ENCODE measurements at places on chromosomes 1 and 21. TPM values are rescaled to one million over a fixed set of nuclear protein-coding genes. Genes with fewer than 3 reads are reported as not detected.

- no peak for DNase-seq
These were observed 18.8 kb downstream of the OPRD1 start for GRCh38 chr1:28830814-28831213.

The SLAMF8 gene
- 6.7 TPM for total RNA-seq

GRCh38 chr1:56590520-56591011, 11.2 kb upstream of the PLPP3 start:
- no peak for DNase-seq

The DMBX1 gene
- total RNA-seq, result not detected

The NFIA gene
- 52.0 TPM for total RNA-seq

DNA sequence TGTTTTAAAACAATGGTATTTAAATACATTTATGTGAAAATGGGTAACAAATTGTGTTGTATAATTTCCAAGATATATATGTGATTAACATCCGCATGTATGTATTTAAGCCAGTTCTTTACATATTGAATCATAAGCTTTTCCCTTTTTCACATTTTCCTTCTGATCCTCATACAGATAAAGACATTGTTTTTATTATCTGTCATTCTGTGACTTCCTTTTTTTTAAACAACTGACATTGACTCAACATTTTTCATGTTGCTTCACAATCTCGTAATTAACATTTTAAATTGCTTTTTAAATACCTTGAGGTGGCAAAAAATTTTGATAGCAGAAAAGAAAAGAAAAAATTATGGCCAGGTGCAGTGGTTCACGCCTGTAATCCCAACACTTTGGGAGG, 1.4 kb downstream of the STXBP3 start:
- no peak for DNase-seq

The CRNN gene
- total RNA-seq, result 0.21 TPM

GRCh38 chr1:109025694-109026093, 16.2 kb downstream of the WDR47 start:
- DNase-seq, result no peak

Data from ascending aorta (tissue), 2 donors.